Stimulated activated naive CD8-positive, alpha-beta T cell treated with anti-CD3 and anti-CD28 coated beads, Interleukin-15, Interleukin-2, amounts not matched to agents 100 U/mL and 50 U/mL, for 24 hours (primary cell): ENCODE measurements at places on chromosomes 4 and X.

DNA sequence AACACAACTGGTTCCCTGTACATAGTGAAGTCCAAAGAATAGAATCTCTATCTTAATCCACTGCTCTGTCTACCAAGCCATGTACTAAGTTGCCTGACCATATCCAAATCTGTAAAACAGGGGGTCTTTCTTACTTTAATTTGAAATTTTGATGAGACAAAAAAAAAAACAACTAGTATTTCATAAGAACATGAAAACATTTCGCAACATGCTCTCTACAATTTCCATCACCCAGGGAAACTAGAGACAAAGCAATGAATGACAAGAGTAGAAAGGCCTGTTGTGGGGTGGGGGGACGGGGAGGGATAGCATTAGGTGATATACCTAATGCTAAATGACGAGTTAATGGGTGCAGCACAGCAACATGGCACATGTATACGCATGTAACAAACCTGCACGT lies 279.9 kb downstream of the PPP3CA start:
- no peak for DNase-seq

DNA sequence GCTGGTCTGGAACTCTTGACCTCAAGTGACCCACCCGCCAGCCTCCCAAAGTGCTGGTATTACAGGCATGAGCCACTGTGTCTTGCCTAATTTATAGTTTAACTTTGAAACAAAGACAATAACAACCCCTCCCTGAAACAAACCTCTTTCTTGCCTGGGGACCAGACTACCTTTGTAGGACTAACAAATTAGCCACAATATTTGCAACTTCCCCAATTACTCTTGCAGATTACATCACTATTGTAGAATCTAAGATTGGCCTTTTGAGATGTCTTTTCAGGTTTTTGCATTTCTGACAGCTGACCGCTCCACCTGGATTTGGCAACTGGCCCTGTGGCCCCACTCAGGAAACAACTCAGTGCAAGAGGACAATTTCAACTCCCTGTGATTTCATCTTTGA lies 84.8 kb downstream of the AKAP4 start:
- no peak for DNase-seq

DNA sequence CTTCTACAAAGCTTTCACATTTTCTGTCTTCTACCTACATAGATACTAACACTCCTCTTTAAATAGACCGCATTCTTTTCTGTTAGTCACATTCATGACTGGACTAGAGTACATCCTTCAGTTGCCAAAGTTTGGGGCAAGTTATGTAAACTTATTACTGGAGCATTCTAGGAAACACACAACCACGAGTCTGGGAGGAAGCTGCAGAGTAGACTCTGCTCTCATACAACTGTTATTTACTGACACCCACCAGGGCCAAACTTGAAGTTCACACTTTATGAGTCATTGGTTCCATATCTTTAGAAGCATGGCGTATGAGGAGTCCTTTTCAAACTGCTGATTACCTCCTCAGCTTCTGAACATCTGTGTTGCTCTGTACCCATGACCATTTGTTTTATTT lies 87.0 kb downstream of the RNF150 start:
- no peak for DNase-seq

GRCh38 chrX:9899640-9900111 lies 67.5 kb upstream of the CLDN34 start:
- no peak for DNase-seq

DNA sequence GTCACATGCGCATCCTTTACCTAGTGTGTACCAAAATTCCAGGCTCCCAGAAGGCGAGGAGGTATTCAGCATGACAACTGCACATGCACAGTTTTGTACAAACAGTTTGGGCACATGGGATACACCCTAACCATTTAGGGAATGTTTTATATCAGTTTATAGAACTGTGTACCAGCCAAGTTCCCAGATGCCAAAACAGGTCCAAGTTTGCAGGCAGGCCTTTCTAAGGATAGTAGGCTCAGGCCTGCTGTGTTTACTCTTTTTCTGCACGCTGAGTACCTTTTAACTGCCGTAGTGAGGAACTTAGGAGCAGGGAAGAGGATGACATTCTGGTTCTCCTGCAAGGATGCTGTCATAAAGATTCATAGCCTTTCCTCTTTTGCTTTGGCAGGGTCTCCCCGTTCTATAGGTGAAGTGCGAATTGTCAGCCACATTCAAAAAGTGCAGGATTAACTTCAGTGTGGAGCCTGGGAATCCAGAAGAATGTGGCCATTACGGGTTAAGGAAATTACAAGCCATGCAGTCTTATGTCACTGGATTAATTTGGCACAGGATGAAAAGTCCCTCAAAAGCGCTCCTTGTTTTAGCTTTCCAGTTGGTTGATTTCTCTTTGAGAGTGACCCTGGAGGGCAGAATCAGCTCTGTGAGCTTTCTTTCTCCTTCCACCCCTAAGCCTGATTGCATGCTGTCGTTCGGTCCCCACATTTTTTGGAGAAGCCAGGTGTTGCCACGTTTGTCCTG lies 259.8 kb downstream of the ARHGAP10 start:
- no peak for DNase-seq

DNA sequence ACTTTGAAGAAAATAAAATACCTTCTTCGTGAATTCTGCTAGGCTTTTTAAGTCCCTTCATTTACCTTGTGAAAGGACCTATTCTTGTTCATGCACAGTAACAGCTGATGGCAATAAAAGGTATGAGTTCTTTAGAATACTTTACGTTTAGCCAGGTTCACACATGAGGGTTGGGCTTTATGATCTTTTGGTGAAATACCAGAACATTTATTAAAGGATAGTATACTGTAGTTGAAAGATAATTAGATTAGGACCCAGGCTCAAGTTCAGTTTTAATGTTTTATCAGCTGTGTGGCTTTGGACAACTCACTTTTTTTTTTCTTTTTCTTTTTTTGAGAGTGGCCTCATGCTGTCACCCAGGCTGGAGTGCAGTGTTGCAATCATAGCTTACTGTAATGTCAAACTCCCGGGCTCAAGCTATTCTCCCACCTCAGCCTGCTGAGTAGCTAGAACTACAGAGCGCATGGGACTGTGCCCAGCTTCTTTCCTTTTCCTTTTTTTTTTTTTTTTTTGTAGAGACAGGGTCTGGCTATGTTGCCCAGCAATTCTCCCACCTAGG lies 28.2 kb upstream of the NEIL3 start:
- DNase-seq, result no peak

DNA sequence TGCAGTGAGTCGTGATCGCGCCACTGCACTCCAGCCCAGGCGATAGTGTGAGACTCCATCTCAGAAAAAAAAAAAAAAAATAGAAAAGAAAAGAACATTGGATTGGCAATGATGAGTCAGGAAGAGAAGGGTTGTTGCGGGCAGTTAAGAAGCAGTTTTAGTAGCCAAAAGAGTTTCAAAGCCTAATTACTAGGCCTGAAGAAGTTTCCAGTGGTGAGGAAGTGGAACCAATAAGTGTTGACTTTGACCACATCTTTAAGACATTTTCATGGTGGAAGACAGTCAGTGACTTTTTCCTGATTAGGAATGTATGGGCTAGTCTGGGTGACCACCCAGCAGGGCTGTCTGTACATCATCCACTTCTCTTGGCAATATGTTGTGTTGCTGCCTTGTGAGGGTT lies 442.3 kb downstream of the AFF2 start:
- no peak for DNase-seq

- no peak for DNase-seq
Observed at GRCh38 chr4:33911959-33912358, 2332.4 kb downstream of the ARAP2 start.

- peak; percentile 7 for DNase-seq
Observed at GRCh38 chr4:127622921-127623796, 9.6 kb upstream of the INTU start.

DNA sequence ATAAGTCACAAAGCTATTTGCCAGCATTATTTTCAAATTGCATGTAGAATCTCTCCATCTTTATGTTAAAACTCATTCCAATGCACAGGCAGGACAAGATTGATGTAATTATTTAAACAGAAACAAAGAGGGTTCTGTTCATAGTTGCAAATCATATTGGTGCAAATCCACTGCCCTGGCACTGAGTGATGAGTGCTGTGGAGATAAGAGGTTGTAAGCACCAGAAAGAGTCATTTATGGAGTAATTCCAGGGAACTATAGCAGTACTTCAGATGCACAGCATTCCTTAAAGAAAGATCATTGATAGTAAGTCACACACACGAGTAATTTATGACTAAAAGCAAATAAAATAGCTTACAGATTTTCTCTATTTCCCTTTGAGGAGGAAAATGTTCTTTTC lies 337.7 kb upstream of the CTSO start:
- DNase-seq, result no peak

- no peak for DNase-seq
Observed at GRCh38 chr4:44494810-44495701, 46.4 kb upstream of the KCTD8 start.

DNA sequence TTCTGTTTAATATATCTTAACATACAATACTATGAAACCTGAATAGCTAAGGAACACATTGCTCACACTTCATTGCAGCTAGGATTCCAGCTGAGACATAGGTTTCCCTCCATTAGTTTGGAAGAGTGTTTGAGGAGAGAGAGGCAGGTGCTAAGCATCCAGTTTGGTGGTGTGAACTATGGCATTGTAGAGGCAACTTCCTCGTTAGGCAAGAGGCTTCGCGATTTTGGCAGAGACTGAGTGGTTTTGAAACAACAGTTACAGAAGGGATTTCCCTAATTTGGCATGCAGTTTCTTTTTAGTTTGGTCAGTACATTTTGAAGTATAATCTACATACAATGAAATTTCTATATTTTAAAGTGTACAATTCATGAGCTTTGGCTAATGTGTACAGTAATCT lies 117.1 kb upstream of the BMP3 start:
- no peak for DNase-seq

GRCh38 chr4:173168396-173169177 lies at the start of gene GALNT7:
GALNT7 (plus strand) TSS chr4:173168811; CDS start chr4:173168836, 25 bp downstream.
- DNase-seq, result peak; percentile 73

GRCh38 chr4:4859325-4859798 lies at the start of gene MSX1:
MSX1 (plus strand) TSS chr4:4859665; CDS start chr4:4859900, 235 bp downstream.
- peak; percentile 70 for DNase-seq

GRCh38 chr4:911221-911751 lies 20.8 kb downstream of the GAK start:
- DNase-seq, result no peak

- no peak for DNase-seq
Observed at GRCh38 chr4:158131027-158131426, 41.8 kb downstream of the GASK1B start.

GRCh38 chr4:116055857-116056827 lies 942.7 kb upstream of the NDST4 start:
- no peak for DNase-seq

GRCh38 chrX:72609313-72609712 lies 36.7 kb upstream of the HDAC8 start:
- DNase-seq, result no peak

GRCh38 chr4:170736710-170737109 lies 647.0 kb upstream of the AADAT start:
- DNase-seq, result no peak

- no peak for DNase-seq
Observed at GRCh38 chr4:147174591-147174990, 228.9 kb upstream of the TTC29 start.

- no peak for DNase-seq
Observed at GRCh38 chr4:93317561-93317960, 511.0 kb upstream of the ATOH1 start.

DNA sequence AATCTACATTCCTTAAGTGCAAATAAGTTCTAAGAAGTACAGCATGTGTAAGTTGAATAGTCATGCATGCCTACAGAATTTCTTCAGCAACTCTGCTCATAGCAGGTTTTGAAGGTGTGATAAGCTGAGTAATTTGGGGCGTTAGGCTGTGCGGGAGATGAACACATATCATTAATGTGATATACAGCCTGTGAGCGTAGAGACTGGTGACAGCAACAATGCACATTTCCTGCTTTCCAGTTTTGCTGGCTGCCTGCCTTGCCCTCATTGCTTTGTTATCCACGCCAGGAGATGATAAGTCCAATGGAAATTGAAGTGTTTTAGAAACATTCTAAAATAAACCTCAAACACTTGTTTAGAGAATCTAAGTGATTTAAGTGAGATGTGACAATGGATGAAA lies 1709.4 kb downstream of the ARAP2 start:
- no peak for DNase-seq

DNA sequence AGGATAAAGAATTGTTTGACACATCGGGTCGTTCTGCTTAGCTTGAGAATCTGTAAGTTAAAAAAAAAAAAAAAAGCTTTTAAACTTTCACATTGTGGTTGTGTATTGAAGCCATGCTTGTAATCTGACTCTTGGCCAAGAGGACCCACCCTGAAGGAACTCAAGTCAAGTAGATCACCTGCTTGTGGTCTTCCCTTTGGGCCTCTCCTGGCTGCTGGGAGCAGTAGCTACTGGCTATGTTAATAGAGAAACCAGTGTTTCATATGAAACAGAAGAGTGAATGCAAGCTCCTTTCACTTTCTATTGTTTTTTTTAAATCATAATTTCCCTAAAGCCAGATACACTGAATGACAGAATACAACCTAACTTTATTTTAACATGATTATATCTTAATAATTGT lies 402.4 kb upstream of the NDST4 start:
- no peak for DNase-seq

DNA sequence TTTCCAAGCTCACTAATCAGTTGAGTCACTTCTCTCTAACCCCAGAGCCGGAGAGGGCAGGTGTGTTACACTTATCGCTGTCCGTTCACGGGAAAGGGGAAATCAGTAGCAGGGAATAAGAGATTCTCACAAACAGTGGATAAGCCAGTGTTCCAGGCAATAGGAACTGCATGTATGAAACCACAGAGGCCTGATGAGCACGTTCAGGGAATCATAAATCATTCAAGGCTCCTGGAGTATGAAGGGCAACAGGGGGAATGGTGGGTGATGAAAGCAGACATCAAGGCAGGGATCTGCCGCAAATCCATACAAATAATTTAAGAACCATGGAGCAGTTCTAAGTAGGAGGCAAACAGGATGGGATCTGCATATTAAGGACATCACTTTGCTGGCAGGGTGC lies 59.1 kb upstream of the ADGRG2 start:
- no peak for DNase-seq

GRCh38 chr4:154622598-154622997 lies 10.1 kb upstream of the FGG start:
- DNase-seq, result no peak

- peak; percentile 66 for DNase-seq
Observed at GRCh38 chr4:81913427-81913879, 441.7 kb upstream of the RASGEF1B start.

DNA sequence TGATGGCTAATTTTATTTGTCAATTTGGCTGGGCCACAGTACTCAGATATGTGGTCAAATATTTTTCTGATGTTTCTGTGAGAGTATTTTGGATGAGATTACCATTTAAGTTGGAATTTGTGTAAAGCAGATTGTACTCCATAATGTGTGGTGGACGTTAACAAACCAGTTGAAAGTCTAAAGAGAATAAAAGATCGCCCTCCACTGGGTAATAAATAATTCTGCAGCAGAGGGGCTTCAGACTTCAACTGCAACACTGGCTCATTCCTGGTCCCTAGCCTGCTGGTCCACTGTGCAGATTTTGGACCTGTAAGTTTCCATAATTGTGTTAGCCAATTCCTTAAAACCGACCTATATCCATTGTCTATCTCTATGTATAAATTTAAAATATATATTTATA lies 540.3 kb downstream of the PCDH18 start:
- no peak for DNase-seq
